Activated CD4-positive, alpha-beta T cell treated with anti-CD3 and anti-CD28 coated beads, Interleukin-2, amount 10 ng/mL, durations not matched to agents 7 days and 5 days (primary cell): ENCODE measurements at places on chromosomes 4 and X.

- DNase-seq: no peak
These were observed 271.6 kb downstream of the TLL1 start for GRCh38 chr4:166144607-166145006.

DNA sequence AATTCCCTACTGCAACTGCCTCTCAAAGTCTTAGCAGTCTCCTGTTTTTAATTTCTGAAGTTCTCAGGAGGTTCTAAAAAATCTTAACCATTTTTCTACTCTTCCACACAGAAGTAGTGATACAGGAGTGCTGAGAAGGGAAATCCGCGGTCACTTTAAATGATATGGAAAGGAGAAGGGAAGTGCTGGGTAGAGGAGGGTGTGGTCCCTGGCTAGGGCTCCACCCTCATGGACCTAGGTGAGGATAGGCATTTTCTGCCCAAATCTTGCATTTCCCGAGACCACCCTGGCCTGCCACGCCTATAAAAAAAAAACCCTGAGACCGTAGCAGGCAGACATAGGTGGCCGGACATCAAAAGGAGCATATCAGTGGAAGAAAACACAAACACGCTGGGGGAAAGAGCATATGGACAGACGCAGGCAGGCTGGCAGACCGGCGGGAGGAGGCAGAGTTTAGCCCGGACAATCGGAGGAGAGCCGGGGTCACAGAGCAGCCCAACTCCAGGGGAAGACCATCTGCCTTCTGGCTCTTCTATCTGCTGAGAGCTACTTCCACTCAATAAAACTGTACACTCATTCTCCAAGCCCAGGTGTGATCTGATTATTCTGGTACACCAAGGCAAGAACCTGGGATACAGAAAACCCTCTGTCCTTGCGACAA is 85.7 kb downstream of the POU3F4 start:
- no peak for DNase-seq

- no peak for DNase-seq
These were observed 122.4 kb upstream of the ETNPPL start for GRCh38 chr4:108885211-108885610.

DNA sequence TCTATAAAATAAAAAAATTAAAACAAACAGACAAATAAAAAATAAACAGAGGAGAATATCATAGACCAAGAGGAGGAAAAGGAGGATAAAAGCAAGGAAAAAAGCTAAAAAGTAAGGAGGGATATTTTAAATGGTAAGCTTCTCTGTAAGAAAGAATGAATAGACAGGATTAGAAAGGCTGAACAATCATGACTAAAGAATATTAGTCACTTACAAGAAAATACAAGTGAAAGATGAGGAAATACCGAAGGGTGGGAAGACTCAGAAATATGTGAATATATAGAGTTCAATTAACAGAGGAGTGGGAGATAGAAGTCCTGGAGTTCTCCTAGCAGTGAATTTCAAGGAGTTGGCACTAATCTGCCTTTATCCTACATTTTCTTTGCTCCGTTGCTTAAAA is 162.6 kb downstream of the RTL3 start:
- DNase-seq: no peak

DNA sequence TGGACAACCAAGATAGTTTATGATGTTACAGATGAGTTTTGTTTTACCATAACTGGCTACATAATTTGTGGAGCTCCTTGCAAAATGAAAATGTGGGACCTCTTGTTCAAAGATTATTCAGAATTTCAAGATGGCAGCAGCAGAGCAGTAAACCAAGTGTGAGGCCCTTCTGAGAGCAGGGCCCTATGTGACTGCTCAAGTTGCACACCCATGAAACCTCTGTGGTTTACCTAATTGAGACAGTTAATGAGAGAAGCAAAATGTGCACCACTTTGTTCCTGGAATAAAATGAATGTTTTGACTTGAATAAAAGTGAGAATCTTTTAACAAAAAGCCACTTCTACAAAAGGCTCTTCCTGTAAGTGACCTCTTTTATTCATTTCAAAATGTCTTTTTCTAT is 519.2 kb downstream of the RPA4 start:
- DNase-seq: no peak

- no peak for DNase-seq
These were observed 1532.4 kb upstream of the TENM3 start for GRCh38 chr4:180710628-180711337.

GRCh38 chr4:89665662-89666061 is 171.3 kb downstream of the SNCA start:
- no peak for DNase-seq

GRCh38 chr4:120672076-120672475 is 250.4 kb downstream of the PRDM5 start:
- no peak for DNase-seq

DNA sequence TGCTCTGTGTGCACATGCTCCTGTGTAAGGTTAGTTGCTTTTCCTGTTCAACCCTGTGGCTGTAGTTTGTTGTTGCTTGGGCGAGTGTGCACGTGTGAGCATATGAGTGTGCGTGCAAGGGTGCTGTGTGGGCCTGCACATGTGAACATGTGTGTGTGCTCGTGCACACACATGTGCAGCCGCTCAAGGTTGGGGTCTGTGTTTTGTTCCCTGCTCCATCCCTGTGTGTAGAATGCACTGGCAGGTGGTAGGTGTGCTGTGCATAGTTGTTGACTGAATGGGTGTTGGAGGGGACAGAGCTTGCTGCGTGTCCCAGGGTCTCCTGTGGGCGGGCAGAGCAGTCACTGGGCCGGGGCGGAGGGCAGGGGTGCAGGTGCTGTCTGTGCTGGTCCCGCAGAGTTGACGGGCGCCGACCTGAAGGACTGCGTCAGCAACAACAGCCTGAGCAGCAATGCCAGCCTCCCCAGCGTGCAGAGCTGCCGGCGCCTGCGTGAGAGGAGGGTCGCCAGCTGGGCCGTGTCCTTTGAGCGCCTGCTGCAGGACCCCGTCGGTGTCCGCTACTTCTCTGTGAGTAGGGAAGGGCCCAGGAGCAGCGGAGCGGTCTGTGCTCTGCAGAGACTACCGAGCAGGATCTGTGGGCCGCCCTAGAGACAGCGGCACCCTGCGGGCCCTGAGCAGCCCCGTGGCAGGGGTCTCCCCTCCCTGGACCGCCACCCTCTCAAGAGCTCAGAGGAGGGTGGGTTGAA is 27.9 kb upstream of the HGFAC start:
- no peak for DNase-seq

GRCh38 chr4:113080624-113081023 is 31.2 kb downstream of the ANK2 start:
- DNase-seq: no peak

- DNase-seq: no peak
These were observed 233.8 kb upstream of the UGT8 start for GRCh38 chr4:114364857-114365256.

DNA sequence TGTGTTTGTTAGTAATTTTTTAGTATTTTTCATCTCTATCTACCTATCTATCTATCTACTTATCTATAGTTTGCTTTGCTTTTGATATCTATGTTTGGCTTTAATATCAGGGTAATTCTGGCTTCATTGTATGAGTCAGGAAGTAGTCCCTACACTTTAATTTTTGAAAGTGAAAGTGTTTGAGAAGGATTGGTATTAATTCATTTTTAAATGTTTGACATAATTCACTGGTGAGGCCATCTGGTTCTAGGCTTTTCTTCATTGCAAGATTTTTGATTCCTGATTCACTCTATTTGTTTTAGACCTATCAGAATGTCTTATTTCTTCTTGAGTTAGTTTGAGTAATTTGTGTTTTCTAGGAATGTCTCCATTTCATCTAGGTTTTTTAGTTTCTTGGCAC is 20.2 kb upstream of the TCP11X2 start:
- DNase-seq: no peak

- DNase-seq: no peak
These were observed 45.0 kb upstream of the ITM2A start for GRCh38 chrX:79412166-79412565.

GRCh38 chrX:43741843-43742573 is 85.9 kb downstream of the MAOA start:
- DNase-seq: no peak

DNA sequence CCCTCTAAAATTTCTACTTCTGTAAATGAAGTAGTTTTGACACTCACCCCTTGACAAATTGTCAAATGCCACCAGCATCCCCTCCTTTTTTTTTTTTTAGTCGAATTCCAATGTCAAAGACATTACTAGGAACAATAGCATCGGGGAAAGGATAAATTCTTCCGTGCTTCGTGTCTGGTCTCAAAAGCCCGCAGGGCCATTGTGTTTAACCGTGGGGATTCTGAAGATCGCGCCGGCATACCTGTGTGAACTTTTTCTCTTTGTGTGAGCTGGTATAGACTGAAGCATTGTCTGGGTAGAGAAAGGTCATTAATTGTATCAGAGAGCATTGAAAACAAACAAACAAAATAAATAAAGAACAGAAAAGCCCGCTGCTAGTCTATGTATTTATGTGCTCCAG is 313.9 kb downstream of the ASMT start:
- no peak for DNase-seq

DNA sequence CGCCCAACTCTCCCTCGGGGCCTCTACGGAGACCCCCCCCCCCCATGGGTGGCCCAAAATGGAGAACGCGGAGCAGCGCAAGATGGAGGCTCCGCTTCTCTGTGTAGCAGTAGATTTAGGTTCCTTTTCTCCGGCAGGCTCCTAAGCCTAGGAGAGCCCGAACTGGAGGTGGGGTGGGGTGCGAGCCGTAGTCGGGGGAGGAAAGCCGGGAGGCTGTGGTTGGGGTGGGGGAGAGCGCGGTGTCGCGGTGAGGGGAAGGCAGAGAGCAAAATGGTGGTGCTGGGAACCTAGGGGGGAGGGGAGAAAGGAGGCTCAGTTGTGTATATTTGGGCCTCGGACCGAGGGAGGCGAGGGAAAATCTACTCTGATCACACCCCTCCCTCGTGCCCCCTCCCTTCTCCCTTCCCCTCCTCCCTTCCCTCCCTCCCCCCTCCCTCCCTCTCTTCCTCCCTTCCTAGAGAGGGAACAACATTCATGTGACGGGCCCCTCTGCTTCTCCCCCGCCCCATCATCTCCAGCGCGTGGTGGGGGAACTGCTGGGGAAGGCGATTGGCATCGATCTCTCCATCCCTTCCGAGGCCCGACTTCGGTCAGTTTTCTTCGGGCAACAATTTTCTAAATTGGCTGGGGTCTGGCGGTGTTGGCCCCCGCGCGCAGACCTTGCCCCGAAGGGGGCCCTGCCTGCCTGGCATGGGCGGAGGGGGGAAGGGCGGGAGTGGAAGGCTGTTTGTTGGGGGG is at the start of gene STAG2:
Gene STAG2, plus strand, starts transcription at position 439 of the 738 bp plus-strand sequence. CDS start 60,922 bp downstream, outside the sequence.
- peak; percentile 64 for DNase-seq

DNA sequence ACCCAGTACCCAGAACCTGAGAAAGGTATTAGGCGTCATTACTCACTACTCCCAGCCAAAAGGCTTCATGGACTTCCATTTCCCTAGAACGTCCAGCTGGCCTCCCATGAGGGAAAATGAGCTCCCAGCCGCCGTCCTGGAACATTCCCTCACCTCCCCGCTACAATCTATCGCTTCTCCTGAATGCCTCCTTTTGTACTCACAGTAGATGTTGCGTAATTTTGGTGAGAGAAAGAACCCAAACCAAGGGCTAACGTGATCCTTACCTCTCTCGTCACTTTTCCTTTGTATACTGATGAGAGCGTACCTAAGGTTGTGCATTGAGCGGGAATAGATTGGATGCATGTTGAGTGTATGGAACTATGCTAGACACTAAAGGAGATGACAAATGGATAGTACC is 161.9 kb downstream of the TENM3 start:
- no peak for DNase-seq

DNA sequence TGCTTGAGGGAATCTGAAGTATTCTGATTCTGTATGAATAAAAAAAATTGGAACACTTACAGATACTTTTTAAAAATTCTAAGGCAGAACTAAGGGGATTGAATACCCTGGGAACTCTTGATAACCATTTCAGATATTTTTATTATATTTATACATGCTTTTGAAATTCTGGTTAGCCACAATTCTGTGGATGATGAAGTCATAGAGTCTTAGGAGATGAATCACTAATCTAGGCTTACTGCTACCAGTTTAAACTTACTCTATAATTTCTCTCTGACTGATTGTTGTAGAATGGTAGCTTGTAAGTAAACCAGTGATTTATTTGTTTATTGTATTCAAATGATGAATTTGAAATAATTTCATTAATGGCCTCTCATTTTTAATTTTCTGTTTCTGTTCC is 11.4 kb upstream of the SLAIN2 start:
- DNase-seq: no peak

DNA sequence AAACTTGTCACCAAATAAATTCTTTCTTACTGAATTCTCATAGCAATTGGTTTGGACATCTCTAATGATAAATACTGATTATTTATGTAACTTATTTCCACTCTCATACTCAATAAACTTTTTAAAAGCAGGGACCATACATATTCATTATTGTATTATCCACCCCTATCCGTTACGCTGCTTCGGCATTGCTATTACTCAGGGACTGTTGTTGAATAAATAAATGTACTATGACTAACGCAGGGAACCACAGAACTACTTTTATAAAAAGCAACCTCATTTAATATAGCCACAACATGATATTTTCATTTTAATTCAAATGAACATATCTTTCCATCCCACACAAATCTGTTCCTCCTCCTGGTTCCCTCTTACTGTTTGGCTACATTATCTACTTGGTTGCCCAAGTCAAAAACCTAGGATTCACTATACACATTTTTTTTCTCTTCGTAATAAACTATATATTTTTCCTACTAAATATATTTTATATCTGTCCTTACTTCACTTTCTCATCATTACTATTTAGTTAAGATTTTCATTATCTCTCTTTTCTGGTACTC is 14.9 kb upstream of the ANKRD50 start:
- no peak for DNase-seq

GRCh38 chr4:165328708-165329107 is 1.2 kb downstream of the MSMO1 start:
- no peak for DNase-seq

- no peak for DNase-seq
These were observed 103.6 kb downstream of the GUCY2F start for GRCh38 chrX:109378281-109378680.

DNA sequence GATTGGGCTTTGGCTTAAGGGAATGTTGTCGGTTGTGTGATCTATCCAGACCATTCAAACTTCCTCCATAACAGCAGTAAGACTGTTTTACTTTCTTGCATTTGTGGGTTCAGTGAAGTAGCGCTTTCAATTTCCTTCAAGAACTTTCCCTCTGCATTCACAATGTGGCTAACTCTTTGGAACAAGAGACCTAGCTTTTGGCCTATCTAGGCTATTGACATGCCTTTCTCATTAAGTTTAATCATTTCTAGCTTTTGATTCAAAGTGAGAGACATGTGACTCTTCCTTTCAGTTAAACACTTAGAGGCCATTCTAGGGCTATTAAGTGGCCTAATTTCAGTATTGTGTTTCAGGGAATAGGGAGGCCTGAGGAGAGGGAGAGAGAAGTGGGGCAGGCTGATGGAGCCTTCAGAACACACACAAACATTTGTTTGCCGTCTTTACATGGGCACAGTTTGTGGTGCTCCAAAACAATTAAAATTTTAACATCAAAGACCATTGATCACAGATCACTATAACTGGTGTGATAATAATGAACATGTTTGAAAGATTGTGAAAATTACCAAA is 34.1 kb downstream of the ADH5 start:
- no peak for DNase-seq

- no peak for DNase-seq
These were observed 163.6 kb downstream of the SPRY1 start for GRCh38 chr4:123559955-123560871.

- no peak for DNase-seq
These were observed 14.7 kb downstream of the CXCR3 start for GRCh38 chrX:71603618-71604017.
